ENCODE measurements at places on chromosomes 6 and 20. TPM values are rescaled to one million over a fixed set of nuclear protein-coding genes. Genes with fewer than 3 reads are reported as not detected.
A peak's percentile ranks its signal among the peaks of the same experiment; 100 is the strongest.

GRCh38 chr6:91087908-91088307, 501.0 kb upstream of the MAP3K7 start:
- peak; percentile 88 for DNase-seq

DNA sequence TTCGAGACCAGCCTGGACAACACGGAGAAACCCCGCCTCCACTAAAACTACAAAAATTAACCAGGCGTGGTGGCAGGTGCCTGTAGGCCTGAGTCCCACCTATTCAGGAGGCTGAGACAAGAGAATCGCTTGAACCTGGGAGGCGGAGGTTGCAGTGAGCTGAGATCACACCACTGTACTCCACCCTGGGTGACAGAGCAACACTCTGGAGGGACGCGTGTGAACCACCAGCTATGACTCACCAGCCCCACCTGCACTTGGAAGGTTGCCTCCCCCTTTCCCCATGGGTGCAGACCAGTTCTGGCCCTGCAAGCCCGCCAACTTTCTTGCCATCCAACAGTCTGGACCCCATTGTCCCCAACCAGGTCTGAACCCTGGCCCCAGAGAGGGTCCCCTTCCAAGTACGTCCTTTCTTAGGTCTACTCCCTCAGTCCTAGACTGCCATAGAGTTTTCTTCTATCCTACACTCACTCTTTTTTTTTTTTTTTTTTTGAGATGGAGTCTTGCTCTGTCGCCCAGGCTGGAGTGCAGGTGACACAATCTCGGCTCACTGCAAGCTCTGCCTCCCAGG, 29.2 kb downstream of the ATP9A start:
- DNase-seq = no peak

GRCh38 chr20:33082546-33082945, 3.1 kb downstream of the BPIFB4 start:
- DNase-seq = no peak

Gene RIPPLY2
- 0.36 TPM for total RNA-seq

DNA sequence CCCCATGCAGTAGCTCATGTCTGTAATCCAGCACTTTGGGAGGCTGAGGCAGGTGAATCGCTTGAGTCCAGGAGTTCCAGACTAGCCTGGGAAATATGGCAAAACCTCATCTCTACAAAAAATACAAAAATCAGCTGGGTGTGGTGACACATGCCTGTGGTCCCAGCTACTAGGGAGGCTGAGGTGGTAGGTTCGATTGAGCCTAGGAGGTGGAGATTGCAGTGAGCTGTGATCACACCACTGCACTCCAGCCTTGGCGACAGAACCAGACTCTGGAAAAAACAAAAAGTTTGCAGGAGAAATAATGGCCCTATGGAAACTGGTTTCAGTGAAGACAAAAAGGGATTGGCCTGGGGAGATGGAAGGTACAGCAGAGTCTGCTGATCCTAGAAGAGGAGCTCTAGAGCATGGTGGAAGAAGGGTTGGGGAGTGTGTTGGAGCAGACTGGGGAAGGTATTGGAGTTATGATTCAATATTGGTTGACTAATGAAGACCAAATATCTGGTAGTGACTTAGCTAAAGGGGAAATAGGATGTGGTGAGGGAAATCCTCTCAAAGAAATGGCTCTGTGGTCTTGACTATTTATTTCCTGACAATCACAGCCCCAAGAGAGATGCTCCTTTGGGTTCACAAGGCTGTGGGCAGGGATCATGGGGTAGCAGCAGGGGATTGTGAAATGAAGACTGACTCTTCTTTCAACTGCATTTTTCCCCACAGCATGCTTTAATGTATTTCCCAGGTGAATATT, 281.9 kb downstream of the UTRN start:
- no peak for DNase-seq

Gene FABP7
- total RNA-seq = 1.9 TPM

GRCh38 chr6:142855893-142856623, 88.9 kb downstream of the HIVEP2 start:
- no peak for DNase-seq

DNA sequence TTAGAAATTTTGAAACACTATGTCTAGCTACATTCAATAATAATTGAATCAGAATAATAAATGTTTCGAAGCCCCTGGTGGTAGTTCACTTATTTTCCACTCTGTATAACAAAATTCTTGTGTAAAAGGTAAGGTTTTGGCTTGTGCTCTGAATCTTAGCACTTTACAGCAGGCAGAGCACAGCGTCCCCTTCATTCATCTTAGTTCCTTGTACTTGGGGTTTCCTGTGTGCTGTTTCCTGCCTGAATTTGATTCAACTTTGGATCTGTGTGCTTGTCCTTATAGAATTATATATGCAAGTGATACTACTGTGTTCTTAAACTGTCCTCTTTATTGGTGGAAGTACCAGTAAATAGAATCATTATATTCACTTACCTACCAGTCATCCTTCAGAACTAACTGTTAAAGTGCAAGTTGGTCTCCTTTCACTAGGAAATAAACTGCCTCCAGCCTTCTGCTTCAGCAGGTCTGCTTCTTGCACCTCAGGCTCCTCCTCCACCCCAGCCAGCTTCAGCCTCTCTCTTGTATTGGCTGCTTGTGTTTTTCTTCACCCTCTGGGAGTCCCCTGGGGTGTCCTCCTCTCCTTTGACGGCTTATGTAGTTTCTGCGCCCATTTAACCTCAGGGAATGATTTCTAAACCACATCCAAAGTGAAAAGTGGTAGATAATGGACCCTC, 28.8 kb upstream of the TULP4 start:
- peak; percentile 79 for DNase-seq

- peak; percentile 36 for DNase-seq
Measured at GRCh38 chr20:58470336-58471192, 44.6 kb downstream of the APCDD1L start.

Gene TCF21
- not detected for total RNA-seq

Gene OOEP
- total RNA-seq = not detected

DNA sequence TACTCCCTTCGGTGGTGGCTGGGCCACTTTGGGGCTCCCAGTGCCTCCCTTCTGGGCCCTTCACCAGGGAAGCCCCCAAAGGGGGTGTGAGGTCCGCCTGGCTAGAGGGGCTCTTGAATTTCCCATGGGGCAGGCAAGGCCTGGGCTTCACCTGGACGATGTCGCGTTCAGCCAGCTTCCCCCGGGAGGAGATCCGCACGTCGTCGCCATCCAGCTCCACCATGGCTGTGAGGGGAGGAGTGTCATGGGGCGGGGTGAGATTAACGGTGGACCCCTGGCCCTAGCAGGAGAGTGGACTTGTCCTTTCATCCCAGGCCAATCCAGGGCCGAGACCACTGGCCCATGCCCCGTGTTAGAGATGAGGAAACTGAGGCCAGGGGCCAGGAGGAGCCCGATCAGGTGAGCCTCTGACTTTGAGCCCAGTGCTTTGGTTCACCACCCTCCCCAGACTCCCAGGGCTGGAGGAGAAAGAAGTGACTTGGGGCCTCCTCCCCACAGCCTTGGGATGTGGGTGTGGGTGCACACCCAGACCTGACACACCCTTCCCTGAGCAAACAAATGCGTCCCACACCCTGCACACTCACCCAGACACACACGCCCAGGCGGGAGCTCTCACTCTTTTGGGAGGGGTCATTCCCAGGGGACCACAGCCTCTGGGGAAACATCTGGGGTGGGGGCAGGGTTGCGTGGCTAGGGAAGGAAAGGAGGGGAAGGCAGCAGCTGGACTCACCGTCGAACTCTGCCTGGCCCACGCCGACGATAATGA, 46.1 kb downstream of the RAB44 start:
- DNase-seq = no peak

DNA sequence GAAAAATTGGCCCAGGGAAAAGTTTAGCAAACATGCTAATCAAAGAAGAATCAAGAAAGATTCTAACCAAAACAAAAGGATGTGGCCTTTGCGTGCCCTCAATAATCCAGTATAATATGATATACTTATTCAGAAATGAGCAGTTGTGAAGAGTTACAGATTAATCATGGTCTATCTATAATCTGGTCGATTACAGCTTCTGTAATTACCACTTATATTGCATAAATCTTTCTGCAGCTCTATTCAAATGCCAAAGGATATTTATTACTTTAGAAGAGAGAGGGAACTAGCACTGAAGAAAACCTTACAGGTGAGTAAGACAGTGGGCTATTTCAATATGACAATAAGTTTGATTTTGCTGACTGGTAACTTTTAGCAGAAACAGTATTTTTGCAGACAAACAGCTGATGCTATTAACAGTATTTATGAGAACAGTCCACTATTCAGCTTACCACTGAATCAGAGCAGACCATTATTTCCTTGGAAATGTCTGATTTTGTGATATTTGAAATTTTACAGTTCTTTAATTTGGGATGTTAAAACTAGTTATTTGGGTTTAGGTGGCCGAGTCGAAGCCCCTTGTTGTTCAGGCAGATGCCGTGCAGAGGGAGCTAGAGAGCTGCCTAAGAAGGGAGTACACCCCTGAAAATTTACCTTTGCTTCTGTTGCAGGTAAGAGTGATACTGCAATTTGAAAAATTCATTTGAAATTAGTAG, 92.2 kb downstream of the CEP57L1 start:
- DNase-seq = peak; percentile 83

Gene OR12D1
- total RNA-seq = not detected

Gene SLC2A10
- total RNA-seq = 12.4 TPM

Gene PTCRA
- total RNA-seq = not detected

DNA sequence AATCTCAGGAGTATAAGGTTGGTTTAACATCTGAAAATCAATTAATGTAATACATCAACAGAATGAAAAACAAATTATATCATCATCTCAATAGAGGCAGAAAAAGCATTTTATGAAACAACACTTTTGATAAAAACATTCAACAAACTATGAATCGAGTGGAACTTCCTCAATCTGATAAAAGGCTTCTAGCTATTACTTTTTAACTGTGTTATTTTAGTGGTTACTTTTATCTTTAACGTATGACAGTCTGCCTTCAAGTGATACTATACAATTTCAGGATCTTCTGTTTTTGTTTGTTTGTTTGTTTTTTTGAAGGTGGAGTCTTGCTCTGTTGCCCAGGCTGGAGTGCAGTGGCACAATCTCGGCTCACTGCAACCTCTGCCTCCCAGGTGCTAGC, 73.7 kb downstream of the ZFAND3 start:
- no peak for DNase-seq

- no peak for DNase-seq
Measured at GRCh38 chr6:111464184-111464583, 18.8 kb downstream of the REV3L start.

DNA sequence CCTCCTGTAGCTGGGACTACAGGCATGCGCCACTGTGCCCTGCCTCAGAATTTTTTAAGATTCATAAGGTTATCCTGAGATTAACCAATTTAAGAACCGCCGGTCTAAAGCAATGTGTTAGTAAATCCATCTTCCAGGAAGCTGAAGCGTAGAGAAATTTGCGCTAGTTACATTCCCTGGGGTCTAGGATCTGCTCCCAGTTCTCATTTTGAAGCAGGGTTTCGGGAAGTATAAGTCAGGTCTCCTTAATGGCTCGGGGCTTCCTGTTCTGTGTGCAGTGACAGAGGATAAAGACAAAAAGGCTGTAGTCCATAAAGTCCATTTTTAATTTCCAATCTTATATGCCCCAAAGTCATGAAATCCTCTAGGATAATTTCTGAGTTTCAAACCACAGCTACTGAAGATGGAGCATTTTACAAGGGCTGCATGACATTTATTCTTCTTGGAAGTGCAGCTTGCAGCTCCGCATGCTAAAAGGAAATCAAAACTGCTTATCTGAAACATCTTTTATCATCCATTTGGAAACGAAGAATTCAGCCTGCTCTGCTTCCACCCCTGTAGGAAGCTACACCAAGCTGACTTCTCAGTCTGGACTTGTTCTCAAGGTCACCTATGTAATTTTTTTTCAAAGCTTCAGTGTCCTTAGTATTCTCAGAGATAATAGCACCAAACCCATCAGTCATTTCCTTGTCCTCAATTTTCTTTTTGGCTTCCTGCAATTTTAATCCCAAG, 326.1 kb downstream of the PRL start:
- no peak for DNase-seq

Gene CCN5
- total RNA-seq = not detected

Gene C6orf15
- not detected for total RNA-seq

- DNase-seq = no peak
Measured at GRCh38 chr6:51323056-51323455, 504.4 kb downstream of the TFAP2B start.

GRCh38 chr20:14434384-14435136, 97.1 kb upstream of the FLRT3 start:
- no peak for DNase-seq

Gene ENPP4
- 3.5 TPM for total RNA-seq

GRCh38 chr6:12476484-12476883, 186.3 kb downstream of the EDN1 start:
- no peak for DNase-seq

DNA sequence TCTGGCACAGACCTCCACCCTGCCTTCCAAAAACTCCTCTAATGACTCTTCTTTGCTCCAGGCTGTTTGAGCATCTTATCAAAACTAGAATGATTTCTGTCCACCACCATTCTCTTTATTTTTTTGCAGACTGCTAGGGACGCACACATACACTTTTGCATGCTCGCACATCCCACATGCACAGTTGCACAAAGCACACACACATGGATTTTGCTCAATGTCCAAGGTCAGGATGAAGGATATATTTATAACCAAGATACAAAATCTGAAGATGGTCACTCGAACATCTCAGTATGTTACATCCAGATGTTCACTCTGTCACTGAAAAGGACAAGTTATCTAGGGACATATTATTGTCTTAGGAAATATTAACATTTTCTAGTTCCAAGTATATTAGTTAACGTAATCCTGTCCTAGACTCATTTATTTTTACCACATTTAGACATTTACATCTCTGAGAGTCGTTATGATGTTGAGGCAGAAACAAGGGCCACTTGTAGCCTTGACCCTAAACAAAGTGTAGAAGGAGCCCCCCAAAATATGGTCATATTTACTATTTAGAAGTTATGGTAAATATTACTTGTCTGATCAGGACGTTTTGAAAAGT, 3.4 kb upstream of the SIM1 start:
- no peak for DNase-seq

- no peak for DNase-seq
Measured at GRCh38 chr20:50715694-50716093, 15.7 kb upstream of the PARD6B start.

Gene PLCB1
- 14.9 TPM for total RNA-seq

DNA sequence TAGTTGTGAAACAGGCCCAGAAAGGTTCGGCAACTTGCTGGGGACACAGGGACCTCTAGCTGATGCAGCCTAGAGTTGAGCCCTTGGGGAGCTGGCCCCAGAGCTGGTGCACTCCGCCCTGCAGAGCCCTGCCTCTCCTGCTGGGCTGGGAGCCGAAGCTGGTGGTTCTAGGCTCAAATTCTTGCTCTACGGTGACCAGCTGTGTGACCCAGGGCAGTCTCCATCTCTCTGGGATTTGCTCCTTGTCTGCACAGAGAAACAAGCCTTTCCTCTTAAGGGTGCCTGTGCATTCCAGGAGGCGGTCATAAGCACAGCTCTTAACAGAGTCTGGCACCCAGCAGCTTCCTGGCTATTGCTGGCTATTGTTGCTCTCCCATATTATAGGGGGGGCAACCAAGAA, 47.4 kb downstream of the RBM38 start:
- DNase-seq = no peak

Gene OR2H1
- not detected for total RNA-seq

Gene CLIC1
- total RNA-seq = 289 TPM

- no peak for DNase-seq
Measured at GRCh38 chr6:23637296-23637695, 488.7 kb upstream of the NRSN1 start.

All from endodermal cell (in vitro differentiated cells).